GM18507 (cell line): ENCODE measurements at places on chromosomes 1 and 21.

- DNase-seq = no peak
These were observed 19.2 kb downstream of the RIMS3 start for GRCh38 chr1:40646315-40646714.

- DNase-seq = no peak
These were observed 241.4 kb downstream of the TOMM20 start for GRCh38 chr1:234887016-234887900.

GRCh38 chr1:92359986-92360385 is 61.1 kb downstream of the RPAP2 start:
- no peak for DNase-seq

DNA sequence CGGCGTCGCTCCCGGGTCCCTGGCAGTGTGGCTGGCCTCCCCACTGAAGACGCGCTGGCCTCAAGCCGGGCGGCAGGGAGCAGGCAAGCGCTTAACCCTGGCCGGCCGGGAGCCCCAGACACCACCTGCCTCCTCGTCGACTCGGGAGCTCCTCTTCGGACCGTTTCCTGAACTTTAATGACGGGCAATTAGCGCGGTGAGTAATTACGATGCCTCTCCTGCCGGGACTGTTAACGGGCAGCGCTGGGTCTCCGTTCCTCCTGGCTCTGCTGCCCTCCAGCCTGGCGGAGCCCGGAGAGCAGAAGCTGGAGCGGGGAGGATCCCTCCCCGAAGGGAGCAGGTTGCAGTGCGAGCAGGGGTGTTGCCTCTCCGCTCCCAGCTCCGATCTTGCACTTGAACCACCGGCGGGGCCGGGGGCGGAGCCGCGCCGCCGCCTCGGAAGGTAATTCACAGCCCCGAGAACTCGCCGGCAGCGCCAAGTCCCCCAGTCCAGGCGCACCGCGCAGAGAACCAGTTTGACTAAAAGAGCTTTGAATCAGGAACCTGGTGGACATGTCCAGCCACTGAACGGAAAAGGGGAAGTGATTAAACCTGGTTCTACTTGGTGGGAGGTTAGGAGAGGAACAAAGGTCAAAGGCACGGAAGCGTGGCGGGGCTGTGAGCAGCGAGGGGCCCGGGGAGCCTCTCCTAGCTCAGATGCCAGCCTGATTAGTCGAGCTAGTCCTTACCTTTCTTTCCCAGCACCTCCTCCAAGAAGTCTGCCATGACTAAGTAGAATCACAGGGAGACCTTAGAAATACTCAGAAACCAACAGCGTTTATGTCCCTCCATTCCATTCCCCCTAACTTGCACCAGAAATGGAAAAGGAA is 18.3 kb upstream of the PLEKHA6 start:
- DNase-seq = peak; percentile 35

- no peak for DNase-seq
These were observed 56.4 kb downstream of the KIRREL1 start for GRCh38 chr1:158049853-158050252.

- DNase-seq = no peak
These were observed 4.1 kb upstream of the FAM110D start for GRCh38 chr1:26154750-26155149.

- DNase-seq = no peak
These were observed 1.1 kb upstream of the PCAT6 start for GRCh38 chr1:202809597-202810159.

DNA sequence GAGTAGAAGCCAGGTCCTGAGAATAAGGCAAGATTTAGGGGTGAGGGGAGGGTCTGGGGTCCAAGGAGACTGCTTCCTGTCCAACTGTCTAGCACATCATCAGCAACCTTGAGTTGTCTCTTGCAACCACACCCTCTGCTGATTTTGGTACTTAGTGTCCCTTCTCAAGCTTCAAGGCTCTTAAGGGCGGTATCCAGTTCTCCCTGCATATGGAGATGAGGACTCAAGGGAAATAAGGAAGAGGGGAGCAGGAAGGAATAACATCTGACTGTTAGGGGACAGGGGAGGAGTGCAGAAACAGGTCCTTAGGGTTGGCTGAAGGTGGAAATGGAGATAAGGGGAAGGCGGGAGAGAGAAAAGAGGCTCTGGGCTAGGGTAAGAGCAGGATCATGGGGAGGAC is 12.3 kb downstream of the MYOG start:
- DNase-seq = no peak

- DNase-seq = no peak
These were observed 649.5 kb upstream of the ADGRL2 start for GRCh38 chr1:81151206-81151605.

DNA sequence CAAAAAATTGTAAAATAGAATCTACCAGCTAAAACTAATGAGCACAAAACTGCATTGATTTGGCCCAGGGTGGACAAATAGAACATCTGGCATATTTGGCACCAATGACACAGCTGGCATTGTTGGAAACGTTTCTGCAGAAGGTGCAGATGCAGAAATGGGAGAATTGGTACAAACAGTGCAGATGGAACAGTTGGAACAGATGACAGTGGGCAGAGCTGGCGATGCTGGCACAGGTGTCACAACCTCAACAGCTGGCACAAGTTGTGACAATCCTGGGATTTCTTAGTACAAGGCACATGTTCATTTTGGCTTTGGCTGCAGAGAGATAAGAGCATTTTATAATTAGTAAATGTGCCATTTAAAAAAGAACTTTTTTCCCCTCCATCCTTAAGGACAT is 91.1 kb upstream of the ZBTB18 start:
- DNase-seq = no peak

DNA sequence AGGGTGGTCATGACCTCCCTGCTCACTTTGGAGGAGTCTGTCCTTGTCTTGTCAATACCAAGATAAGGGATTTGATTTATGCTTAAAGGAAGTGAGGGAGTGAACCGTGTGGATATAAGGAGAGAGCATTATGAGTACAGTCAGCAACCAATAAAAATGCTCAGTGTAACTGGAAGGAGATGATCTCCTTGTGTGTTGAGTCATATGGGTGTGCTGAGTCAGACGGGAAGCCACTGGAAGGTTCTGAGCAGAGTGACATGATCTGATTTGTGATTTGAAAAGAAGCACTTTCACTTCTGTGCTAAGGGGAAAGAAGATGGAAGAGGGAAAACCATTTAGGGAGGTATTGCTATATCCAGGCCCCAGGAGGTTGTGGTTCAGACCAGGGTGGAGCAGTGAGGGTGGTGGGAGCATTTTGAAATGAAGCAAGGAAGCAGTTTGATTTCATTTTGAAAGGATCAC is 2.5 kb upstream of the BCL10 start:
- no peak for DNase-seq

GRCh38 chr21:27423906-27424595 is 457.2 kb upstream of the ADAMTS5 start:
- no peak for DNase-seq

GRCh38 chr1:119903443-119903835 is 7.1 kb upstream of the ADAM30 start:
- no peak for DNase-seq

DNA sequence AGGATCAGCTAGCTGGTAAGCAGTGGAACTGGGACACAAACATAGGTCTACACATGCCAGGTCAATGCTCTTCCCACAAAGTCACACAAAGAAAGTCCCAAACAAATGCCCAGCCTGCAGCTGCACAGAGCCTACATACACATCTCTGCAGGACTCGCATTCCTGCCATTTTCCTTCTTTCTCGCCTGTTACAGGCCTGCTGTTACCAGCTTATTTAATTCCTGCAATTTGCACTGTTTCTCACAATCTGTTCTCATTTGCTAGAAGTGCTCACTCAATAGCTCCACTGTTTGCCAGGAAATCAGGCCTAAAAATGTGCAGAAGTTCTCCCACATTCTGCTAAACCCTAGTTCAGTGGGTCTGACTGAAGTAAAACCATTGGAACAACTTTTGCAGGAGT is 362.6 kb upstream of the C1orf87 start:
- DNase-seq = no peak

DNA sequence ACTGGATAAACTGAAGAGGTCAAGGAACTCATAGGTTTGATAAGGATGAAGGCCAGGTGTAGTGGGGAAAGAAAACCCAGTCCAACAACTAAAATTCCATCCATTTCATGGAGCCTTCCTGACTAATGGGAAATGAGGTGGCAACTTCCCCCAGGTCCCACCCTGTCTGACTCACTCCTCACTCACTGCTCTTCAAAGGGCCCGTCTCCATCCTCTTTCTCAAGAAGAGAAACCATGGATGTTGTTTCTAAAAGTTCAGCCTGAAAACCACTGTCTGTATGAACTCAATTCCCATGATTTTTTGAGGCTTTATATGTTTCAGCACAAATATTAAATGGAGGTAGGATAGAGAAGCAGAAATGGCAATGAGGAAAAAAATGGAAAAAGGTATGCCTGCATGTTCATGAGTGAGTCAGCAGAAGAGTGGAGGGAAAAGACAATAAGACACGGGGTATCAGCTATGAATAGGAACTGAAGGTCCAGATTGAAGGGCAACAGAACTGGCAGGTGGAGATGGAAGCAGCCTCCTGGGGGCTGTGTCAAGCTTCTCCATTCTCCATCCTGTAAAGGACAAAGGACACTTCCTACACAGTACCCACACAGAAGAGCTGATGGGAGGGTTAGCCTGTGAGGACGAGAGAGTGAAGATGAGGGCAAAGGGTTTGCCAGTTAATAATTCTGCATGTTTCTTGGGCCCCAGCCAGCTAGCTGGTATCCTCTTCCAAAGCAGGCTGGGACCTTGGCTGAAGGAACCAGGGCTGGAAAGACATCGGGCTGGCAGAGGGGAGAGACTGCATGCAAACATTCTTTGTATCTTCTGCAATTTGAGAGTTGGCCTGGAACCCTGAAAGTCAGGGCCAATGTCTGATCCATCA is 5.5 kb upstream of the ELOVL1 start:
- no peak for DNase-seq

GRCh38 chr1:233368789-233369130 is 41.2 kb downstream of the MAP3K21 start:
- no peak for DNase-seq

- DNase-seq = no peak
These were observed 39.0 kb downstream of the TTLL7 start for GRCh38 chr1:83959824-83960498.

GRCh38 chr21:25133939-25134338 is 473.3 kb downstream of the MRPL39 start:
- no peak for DNase-seq

DNA sequence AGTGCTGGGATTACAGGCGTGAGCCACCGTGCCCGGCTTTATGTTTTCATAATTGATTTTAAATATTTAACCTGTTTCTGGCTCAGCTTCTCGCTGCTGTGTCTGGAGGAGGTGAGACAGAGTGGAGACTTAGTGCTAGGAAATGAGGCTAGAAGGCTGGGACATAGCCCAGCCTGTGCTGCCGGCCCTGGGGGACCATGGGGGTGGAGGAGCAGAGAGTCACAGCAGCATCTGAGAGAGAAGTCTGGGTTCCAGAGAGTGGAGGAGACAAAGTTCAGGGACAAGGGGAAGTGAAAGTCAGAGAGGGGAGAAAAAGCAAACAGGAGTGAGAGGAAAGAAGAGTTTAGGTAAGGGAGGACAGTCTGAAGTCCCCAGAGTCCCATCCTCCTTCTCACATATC is 71.9 kb downstream of the LHX9 start:
- DNase-seq = no peak

- DNase-seq = no peak
These were observed 125.1 kb upstream of the FGGY start for GRCh38 chr1:59171788-59172187.

DNA sequence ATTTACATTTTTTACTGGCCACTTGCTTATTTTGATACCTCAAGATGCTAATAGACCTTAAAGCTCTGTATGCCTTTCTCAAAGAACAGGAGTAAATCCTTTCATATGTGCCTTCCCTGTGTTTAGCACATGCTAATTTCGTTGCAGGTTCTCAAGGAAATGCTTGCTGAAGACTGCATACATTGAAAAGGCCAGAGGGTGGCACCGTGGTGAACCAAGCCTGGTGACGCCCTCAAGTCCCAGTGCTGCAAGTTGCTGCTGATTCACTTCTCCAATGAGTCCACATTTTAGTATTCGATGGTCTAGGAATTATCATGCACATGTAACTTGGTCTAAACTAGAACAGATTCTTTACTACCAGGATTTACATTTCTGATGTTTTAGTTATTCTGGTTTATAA is 94.1 kb downstream of the CLDN17 start:
- DNase-seq = no peak

GRCh38 chr21:37232274-37233018 is 34.7 kb downstream of the VPS26C start:
- peak; percentile 43 for DNase-seq

GRCh38 chr21:28636752-28637691 is 355.7 kb downstream of the LTN1 start:
- DNase-seq = no peak

DNA sequence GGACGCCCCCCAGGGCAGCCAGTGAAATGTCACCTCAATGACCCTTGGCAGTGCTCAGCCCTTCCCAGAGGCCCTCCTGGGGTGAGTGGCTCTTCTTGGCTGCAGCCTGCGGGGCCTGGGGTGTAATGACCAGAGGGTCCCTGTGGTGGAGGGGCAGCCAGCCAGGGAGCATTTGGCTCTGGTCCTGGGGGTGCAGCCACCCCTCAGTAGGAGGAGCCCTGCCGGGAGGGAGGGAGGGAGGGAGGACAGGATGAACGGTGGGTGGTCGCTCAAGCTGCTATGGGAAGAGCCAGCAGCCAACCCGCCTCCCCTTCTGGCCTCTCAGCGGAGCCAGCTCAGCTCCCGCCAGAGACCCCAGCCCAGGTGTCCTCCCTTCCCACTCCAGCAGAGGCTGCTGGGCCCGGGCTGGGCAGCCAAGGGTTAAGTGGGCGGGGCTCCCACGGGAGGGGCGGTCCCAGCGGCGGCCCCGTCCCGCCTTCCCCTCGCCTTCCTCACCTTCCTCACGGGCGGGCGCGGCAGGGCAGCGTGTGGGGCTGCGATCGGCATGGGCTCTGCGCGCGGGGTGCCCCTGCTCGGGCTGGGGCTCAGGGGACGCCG is 9.0 kb upstream of the PLCH2 start:
- DNase-seq = no peak

- no peak for DNase-seq
These were observed 237.3 kb upstream of the POU3F1 start for GRCh38 chr1:38283696-38284470.

DNA sequence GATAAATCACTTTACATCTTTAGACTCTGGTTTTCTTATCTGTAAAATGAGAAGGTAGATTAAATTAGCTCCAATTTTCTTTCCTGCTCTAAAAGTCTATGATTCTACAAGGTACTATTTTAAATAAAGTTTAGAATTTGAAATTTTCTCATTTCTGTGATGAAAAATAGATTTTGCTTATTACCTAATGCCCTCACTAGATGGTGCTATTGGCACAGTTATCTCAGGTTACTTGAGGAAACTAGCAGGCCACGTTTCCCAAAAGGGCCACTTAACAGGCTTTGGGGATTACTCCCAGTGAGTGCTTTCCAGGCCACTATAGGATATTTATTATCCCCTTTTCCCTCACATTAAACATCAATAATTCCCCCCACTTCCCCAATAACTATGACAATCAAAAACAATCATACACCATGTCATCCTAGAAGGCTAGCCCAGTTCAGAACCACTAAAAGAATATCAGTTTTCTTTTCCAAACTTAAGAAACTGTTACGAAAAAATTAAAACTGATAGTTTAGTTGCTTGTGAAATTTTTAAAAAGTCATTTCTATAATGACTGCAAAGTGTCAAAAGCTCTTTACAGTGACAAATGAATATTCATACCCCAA is 30.6 kb downstream of the OMA1 start:
- peak; percentile 7 for DNase-seq

GRCh38 chr1:248316796-248317195 is 7.6 kb downstream of the OR2M7 start:
- DNase-seq = no peak

- DNase-seq = no peak
These were observed 41.7 kb downstream of the COQ8A start for GRCh38 chr1:226981838-226982237.
